ENCODE measurements at places on chromosomes 4 and X.

GRCh38 chr4:89929425-89930159 lies 34.9 kb downstream of the MMRN1 start:
- DNase-seq: no peak

DNA sequence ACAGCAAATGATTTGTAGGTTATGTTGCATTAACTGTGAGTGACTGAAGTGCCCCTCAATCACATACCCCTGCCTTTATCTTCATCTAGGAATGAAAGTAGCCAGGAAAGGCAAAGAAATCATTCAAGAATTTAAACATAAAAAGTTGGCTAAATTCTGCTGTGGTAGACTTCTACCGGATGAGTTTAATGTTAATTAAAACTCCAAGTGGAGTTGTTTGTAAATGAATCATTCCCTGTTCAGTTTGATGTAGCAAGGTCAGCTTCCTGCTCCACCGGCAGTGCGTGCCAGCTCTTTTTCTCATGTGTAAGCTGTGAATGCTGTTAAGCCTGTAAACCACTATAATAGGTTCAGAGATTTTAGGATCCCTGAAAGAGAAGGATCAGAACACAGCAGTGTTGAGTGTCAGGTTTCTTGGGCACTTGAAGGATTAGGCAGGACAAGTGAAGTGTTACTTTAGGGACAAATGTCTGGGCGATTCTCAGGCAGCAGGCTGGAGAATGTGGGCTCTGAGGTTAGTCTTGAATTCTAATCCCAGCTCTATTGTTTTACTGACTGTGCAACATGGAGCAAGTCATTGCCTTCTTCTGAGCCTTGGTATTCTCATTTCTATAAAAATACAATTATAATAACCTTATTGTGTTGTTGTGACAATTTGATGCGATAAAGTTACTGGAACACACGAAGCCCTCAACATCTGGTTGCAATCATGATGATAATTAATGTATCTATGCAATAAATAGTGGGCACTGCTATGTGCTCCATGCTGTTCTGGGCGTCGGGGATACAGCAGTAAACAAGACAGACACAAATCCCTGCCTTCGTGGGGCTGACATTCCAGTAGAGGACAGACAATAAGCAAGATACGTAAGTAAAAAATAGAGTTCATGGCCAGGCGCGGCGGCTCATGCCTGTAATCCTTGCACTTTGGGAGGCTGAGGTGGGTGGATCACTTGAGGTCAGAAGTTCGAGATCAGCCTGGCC lies 112.0 kb downstream of the SHROOM3 start:
- DNase-seq: no peak

DNA sequence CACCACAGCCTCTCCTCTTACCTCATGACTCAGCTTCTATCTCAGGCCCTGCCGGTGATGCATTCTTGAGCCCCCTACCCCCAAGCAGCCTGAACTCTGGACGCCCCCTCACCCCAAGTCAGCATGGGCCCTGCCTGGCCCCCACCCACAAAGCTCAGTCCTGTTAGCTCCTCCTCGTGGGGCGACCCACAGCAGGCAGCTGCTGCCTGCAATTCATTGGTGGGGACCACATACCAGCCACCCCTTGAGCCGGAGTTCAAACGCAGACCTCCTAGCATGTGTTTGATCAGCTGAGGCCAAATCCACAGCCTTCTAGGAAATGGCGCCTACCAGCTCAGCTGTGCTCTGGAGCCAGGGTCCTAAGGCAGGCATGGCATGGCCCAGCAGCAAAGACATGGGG lies 111.8 kb downstream of the EFNB1 start:
- DNase-seq: peak; percentile 58

DNA sequence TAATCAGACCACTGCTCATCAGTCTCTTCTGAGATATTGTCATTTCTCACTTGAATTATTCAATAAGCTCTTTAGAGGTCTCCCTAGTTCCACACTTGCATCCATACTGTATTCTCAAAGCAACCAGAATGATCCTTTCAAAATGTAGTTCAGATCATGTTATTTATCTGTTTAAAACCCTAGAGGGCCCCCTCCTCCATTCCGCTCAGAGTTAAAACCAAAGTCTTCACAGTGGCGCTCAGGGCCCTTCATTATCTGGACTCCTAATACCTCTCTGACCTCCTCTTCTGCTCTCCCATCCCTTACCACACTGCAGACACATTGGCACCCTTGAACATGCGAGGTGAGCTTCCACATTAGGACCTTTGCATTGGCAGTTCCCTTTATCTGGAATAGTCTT lies 32.7 kb upstream of the HPGDS start:
- DNase-seq: no peak

DNA sequence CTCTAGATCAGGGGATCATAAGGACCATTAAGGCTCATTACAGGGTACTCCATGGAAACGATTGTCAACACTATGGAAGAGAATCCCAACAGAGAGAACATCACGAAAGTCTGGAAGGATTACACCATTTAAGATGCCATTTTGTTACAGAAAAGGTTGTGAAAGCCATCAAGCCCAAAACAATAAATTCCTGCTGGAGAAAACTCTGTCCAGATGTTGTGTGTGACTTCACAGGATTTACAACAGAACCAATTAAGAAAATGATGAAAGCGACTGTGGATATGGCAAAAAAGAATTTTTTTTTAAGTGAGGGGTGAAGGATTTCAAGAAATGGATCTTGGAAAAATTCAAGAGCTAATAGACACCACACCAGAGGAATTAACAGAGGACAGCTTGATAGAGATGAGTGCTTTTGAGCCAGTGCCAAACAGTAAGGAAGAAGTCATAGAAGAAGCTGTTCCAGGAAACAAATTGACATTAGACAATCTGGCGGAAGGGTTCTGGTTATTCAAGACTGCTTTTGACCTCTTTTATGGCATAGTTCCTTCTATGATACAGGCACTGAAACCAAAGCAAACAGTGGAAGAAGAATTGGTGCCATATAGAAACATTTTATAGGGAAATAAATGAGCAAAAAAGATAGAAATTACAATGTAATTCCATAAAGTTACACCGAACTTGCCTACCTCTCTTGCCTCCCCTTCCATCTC lies 17.3 kb upstream of the LSM6 start:
- no peak for DNase-seq

DNA sequence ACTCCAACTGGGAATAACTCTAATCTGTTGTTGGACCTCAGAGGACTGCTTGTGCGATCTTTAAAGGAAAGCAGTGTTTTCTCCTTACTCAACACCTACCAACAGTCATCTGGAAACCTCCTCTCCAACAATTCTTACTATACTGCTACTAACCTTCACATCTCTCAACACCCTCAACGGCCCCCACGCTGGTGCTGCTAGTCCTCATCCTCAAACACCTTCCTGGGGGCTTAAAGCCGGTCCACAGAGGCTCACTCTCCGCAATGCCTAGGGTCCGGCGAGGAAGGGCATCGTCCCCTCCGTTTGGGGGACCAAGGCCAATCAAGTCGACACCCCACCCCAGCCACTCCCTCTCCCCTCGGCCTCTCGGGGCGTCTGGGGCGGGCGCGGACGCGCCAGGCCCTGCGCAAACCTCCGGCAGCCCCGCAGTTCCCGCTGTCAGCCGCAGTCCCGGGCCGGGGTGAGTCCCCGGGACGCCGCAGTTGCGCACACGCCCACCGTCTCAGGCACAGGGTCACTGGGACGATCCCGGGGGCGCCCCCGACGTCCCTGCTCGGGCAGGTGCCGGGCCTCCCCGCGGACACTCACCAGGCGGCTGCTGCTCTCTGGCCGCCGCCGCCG lies 418 bp downstream of the TAB3 start:
- DNase-seq: no peak

DNA sequence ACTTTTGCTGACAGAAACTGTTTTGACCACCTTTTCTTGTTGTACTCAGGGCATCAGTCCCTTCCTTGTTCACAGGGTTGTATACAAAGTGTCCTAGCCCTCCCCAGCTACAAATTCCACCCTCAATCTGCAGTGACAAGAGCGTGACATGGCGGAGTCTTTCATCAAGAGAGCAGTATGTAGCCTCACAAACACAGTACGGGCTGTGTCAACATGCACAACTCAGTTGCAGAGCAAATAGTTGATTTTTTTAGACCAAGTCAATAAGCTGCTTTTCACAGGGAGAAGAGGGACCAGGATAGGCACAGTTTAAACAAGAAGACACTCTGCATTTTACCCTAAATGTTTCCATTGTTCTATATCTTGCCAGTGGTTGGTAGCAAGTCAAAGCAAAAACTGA lies 8.6 kb upstream of the HS6ST2 start:
- DNase-seq: no peak

DNA sequence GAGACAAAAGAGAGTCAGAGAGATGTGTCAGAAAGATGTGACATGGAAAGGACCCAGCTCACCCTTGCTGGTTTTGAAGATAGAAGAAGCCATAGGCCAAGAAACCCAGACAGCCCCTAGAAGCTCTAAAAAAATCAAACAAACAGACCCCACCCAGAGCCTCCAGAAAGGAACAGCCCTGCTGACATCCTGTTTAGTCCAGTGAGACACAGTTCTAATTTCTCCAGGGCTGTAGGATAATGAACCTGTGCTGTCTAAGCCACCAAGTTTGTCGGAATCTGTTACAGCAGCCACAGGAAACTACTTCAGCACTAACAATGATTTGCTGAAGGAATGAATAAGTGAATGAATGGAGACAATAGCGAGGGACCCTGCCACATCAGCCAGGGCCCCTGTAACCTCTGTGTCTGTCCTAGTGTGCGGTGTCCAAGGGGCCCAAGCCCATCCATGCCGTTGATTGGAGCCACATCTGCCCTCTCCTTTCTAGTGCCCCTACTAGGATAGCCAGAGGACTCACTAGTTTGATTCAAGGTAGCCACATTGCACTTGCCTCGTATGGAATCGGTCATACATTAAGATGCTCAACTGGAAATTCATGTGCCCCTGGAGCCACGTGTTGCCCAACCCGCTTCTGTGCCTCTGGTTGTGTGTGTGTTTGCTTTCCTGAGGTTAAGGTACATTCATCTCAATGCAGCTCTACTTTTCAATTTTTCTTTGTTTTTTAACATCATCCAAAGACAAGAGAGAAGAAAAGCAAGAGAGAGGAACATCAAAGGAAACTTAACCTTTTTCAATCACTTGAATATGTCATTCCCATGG lies 32.5 kb upstream of the SLC2A9 start:
- DNase-seq: peak; percentile 84

DNA sequence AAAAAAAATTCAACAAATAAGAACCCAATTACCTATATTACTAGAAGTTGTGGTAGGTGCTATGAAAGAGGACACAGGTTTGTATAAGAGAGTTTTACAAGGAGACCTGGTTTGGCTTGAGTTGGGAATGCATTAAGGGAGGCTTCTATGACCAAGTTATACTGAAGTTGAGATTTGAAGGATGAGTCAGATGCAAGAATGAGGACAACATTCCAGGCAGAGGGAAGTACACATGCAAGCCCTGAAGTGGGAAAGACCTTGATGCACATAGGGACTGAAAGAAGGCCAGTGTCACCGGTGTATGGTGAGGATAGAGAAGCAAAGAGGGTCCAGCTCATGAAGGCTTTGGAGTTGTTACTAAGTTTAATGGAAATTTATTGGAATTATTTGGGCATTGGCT lies 52.2 kb downstream of the ANK2 start:
- DNase-seq: no peak

DNA sequence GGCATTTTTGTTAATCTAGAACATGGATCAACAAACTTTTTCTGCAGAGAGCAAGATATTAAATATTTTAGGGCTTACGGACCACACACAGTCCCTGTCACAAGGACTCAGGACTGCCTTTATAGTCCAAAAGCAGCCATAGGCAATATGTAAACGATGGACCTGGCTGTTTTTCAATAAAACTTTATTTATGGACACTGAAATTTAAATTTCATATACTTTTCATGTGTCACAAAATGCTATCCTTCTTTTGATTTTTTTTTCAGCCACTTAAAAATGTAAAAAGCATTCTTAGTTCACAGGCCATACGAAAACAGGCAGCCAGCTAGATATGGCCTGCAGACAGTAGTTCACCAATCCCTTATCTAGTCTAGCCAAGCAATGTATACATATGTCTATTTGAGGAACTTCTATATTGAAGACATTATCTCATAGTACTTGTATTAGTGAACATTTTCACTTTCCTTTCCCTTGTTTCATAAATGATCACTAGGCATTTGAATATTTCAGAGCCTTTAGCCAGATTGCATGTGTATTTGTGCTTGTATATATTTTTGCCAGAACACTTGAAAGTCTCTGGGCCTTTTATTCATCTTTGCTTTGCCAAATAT lies 350.9 kb downstream of the RPA4 start:
- no peak for DNase-seq

All from vagina (tissue), 2 donors.